ENCODE measurements at places on chromosomes 7 and 10.

GRCh38 chr7:130887182-130887956 lies 153.4 kb upstream of the KLF14 start:
- DNase-seq: no peak

GRCh38 chr10:16828701-16829175 lies 11.5 kb upstream of the RSU1 start:
- no peak for DNase-seq

GRCh38 chr7:65254061-65254460 lies 119.6 kb upstream of the ZNF92 start:
- no peak for DNase-seq

- no peak for DNase-seq
These were observed 643 bp downstream of the KAT6B start for GRCh38 chr10:74827045-74827441.
